ENCODE measurements at places on chromosomes 3 and 15.

- no peak for DNase-seq
Measured at GRCh38 chr15:25619076-25619475, 180.3 kb upstream of the UBE3A start.

- DNase-seq: no peak
Measured at GRCh38 chr15:98684436-98684835, 36.1 kb downstream of the IGF1R start.

DNA sequence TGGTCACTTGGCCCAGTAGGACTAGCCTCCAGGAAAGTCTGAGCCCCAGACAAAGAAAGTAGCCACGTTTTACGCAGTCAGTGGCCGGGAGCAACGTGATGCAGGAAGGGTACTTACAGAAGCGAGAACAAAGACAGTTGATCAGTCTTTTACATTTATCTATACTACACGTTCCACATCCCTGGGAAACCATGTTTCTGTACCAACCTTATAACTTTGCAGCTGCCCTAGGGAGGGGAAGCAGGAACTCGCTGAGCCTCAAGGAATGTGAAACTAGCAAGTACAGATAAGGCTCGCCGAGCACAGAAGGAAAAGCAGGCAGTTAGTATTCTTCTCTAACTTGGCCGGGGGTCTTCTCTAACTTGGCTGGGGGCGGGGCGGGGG, 3.4 kb upstream of the KNL1 start:
- no peak for DNase-seq

GRCh38 chr3:155321418-155321817, 27.9 kb upstream of the STRIT1 start:
- DNase-seq: no peak

DNA sequence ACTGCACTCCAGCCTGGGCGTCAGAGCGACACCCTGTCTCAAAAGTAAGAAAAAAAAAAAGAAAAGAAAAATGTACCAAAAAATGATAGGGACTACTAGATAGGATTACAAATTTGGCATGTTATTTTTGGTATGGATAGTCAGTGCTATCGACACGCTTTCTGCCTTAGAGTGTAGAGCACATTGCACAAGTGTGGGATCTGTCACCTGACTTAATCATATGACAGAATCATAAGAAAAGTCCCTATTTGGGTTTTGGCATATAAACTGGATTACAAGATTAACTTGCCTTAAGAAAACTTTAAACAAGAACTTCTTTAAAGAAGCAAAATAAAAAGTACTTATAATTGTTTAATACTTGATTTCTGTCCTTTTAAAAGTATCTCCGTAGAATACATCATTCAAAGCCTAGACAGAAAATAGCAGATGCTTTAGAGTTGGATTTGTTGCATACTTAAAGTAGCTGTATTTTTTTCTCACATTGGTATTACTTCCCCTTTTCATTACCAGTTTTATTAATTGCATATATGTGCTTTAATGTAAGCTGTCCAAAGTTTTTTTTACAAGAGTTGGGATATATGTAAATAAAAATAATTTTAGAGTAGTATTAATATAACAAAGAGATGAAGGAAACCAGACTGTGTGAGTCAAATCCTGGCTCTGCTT, 7.8 kb downstream of the ATP6V1A start:
- DNase-seq: no peak
